CD4-positive, alpha-beta T cell treated with Interferon gamma for 1 hour (primary cell): ENCODE measurements at places on chromosomes 2 and 18.

DNA sequence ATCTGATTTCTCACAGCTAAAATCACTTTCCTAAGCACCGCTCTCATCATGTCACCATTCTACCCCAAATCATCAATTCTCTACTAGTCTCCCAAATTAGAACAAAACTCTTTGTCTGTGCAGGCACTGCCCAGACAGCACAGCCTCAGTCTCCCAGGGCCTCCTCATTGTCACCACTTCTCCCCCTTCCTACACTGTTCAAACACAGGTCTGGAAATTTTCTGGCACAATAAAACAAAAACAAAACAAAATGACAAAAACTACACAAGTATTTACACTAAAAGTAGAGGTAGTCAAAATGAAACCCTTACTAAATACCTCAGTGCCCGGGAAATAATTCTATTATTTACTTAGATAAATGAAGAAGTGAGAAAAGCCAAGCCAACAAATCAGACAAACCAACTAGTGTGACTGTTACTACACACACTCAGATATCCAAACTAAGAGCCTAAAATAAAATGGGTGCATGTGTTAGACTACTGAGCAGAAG is 156.2 kb upstream of the DNMT3A start:
- DNase-seq = no peak

DNA sequence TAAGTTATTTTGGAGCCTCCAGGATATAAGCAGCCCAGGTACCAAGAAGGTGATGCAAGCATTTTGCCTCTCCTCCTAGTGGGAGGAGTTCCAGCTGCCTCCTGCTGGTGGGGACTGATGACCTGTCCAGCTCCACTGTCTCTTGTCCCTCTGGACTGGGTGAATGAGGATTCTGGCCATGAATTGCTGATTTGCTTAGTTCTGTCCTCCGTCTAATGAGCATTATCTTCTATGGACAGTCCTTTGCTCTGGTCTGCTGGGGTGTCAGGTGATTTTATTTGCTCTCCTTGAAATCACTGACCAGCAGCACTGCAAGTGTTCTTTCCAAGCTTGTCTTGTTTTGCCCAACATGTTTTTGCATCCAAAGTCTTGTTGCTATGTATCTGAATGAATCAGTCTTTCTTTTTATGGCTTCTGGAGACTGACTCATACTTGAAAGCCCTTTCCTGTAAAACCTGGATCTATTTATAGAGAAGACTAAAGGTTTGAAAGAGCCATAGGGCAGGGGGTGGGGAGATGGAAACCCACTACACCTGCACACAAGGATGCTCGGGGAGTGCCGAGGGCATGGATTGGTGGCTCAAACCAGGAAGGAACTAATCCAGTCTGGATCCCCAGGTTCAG is 40.5 kb upstream of the EFHD1 start:
- DNase-seq = no peak

DNA sequence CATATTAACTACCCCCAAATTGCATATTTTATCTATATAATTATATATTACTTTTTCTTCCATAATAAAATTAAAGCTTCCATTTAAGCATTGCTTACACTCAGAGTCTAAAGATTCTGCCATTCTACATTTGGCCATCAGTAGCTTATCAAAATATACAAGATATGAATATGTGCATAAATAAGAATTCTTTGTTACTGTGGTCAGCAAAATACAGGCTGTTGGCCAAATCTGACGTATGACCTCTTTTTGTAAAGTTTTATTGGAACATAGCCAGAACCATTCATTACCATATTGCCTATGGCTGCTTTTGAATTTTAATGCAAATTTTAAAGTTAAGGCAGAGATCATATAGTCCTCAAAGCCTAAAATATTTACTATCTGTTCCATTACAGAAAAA is 643.9 kb upstream of the VRK2 start:
- no peak for DNase-seq

DNA sequence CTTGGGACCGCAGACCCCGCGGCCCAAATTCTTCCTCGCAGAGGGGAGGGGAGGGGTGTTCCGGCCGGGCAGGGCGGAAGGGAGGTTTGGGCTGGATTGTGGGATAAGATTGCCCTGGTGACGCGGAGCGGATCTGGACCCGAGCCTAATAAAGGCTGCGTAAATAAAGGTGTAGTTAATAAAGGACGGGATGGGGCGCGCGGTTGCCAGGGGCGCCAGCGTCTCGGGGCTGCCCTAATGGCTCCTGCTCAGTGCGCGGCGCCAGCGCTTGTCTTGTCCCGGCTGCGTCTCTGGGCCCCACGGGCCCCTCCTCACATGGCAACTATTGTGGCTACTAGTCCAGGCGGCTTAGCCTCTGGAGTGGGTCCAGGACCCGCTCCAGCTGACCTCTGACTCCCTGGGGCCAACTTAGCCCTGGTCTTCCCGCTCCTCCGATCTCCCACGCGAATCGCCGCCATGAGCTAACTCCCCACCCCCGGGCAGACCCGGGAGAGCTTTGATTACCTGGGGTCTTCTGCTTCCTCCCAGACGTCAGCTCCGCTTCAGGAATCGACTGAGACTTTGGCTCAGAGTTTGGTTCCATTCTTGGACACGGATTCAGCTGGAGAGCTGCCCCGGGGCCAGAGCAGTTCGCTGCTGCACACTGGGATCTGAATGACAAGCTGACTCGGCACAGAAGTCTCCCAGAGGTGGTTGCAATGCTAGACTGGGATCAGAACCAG is 36.5 kb downstream of the SLC25A52 start:
- no peak for DNase-seq

DNA sequence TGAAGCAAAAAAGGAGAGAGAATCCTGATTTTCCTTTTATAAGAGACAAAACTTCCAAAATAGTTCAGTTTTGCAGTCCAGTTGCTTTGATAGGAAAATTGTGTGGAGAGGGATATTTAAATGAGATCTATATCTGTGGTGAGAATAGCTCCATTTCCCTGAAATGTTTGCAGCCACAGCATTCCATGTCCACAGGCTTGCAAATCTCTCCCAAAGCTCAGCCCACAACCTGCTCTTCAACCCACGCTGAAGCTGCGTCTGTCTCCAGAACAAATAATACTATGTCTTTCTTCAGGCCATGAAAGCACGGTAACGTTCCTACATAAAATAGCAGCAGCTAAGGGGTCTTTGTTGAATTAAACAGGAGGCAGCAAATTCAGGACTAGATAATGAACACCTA is 31.8 kb downstream of the TMEM17 start:
- DNase-seq = no peak

- peak; percentile 42 for DNase-seq
These were observed 125.5 kb upstream of the ZNF516 start for GRCh38 chr18:76620321-76621170.

- peak; percentile 20 for DNase-seq
These were observed 22.8 kb downstream of the ICA1L start for GRCh38 chr2:202848813-202849212.

GRCh38 chr2:218009231-218009630 is 6.4 kb upstream of the TNS1 start:
- no peak for DNase-seq

- no peak for DNase-seq
These were observed 4.2 kb upstream of the UPP2 start for GRCh38 chr2:158097481-158097880.

DNA sequence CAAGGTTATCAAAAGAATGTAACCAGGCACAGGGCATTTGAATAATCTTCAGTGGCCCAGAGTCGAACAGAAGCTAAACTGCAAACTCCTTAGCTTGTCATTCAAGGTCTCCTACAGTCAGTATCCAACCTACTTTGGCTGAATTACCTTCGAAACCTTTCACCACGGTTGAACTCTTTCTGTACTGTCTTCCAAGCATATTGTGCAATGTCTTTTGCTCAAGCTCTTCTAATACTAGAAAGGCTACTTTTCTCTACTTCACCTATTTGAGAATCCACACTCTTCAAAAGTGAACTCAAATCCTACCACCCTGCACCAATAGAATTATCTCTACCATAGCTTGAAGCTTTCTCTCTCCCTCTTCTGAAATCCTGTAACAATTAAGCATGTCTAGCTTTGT is 142.9 kb downstream of the NR4A2 start:
- no peak for DNase-seq

DNA sequence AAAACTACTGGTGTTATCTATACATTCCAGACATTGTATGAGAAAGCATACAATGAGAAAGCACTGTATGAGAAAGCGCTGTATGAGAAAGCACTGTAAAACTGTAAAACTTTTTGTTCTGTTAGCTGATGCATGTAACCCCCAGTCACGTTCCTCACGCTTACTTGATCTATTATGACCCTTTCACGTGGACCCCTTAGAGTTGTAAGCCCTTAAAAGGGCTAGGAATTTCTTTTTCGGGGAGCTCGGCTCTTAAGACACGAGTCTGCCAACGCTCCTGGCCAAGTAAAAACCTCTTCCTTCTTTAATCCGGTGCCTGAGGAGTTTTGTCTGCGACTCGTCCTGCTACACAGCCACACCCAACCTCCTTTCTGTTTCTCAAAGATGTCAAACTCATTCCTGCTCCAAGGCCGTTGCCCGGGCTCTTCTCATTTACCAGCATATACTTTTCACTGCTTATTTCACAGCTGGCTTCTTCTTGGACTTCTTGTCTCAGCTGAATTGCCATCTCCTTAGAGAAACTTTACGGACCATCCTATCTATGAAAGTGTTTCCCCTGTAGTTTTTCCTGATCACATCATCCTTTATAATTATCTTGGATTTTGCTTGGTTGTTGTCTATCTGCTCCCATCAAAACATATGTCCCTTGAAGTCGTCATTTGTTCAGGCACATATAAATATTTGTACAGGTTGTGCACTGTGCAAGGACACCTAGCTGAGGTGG is 29.8 kb upstream of the YES1 start:
- DNase-seq = no peak

DNA sequence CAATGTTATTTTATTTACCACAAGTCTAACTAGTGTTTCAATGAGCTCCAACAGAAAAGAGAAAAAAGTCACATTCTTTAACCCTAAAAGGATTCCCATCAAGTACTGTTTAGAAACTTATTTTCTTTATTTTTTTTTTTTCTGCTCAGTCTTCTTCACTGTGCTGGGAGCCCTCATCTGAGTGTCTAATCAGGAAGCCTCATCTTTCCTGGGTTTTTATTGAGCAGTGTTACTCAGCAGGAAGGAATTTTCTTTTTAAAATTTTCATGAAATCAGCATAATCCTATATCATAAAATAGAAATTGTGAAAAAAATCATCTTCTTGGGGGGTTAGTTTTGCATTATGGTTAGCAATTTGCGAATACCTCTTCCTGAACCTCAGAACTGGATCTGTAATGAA is 453.8 kb downstream of the CDH2 start:
- DNase-seq = no peak

GRCh38 chr2:190060626-190061025 is 1.9 kb downstream of the MSTN start:
- no peak for DNase-seq

DNA sequence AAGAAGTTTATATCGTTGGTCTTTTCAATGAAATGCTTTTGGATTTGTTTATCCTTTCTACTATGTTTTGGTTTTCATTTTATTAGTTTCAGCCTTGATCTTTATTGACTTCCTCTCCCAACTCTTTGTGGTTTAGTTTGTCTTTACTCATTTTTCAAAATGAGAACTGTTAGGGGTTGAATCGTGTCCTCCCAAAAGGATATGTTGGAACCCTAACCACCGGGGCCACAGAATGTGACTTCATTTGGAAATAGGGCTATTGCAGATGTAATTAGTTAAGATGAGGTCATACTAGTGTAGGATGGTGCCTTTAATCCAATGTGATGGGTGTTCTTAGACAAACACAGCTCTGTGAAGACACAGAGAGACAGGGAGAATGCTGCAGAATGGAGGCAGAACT is 60.4 kb upstream of the IL1R2 start:
- DNase-seq = no peak
